GF-D8 (cell line): ENCODE measurements at places on chromosomes 3 and 15.

GRCh38 chr15:43218908-43219706 lies 1.7 kb downstream of the EPB42 start:
- DNase-seq, result no peak

DNA sequence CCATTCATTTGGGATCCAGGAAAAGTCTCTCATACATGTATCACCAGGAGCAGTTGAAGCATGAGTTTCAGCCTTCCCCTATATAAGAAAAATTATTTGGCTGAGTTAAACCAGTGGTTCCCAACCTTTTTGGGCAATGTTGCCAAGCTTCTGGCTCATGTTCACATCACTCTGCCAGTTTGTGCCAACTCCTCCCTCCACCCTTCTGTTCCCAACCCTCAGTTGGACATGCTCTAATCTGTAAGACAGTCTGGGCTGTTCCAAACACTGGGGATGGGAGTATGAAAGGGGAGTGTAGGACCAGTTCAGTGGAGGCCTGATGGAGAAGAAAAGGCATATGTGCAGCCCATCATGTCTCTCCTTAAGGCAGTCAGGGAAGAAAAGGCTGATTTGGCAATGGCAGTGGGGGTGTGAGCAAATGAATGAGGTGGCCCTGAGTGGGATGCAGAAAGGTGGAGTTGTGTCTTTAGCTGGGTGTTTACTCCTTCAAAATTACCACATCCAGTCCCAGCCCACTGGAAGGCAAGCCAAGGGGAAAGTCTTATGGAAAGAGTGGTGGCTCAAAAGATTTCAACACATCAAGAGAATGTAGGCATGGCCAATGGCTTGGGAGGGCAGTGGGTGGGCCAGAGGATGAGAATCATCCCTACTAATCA lies 32.0 kb upstream of the PRICKLE2 start:
- DNase-seq, result no peak

DNA sequence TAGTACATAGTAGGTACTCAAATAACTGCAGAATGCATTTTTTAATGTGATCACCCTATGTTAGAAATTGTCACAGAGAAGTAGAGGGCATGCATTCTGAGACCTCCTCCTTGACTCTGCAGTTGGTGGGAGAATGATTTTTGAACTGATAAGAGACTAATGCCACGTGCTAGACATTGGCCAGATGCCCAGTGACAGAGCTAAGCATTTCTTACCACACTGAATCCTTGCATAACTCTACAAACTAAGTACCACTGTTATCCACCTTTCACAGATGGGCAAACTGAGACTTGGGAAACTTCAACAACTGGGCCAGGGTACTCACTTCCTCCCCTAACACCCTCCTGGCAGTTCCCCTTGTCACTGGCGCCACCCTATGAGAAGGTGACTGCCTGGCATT lies 33.5 kb upstream of the SPATA12 start:
- peak; percentile 5 for DNase-seq

- no peak for DNase-seq
Observed at GRCh38 chr3:175198991-175199783, 340.1 kb downstream of the NAALADL2 start.

DNA sequence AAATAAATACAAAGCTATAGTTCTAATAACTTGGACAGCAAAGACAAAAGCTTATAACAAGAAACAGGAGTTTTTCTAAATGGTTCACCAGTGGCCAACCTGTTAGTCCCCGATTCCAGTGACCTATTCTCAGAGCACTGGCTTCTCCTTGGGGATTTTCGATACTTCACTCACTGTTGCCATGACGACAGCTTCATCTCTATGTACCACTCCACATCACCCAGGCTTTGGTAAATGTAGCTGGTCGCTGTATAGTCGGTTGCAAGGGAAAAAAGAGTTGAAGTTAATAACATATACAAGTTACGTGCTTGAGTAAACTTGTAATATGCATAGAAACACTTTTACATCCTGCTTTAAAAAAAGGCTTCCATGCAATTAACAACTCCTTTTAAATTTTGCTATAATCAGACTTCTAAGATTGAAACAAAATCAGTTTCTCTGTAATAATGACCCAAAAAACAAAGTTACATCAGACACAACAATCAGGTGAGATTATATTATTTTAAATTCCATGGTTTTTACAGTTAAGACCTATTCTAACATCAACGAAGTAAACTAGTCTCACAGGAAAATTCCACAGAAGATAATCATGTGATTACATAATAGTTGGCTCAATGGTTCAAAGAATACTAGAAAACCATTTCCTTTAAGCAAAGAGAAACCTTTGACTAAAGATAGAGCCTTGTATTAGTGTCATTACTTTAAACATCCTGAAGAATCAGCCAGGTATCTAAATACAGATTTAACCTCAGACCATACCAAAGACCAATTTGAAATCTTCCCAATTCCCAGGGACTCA lies 2.9 kb downstream of the CCNL1 start:
- no peak for DNase-seq

GRCh38 chr3:152910211-152910610 lies 75.3 kb downstream of the P2RY1 start:
- no peak for DNase-seq

- DNase-seq, result no peak
Observed at GRCh38 chr3:106963442-106963841, 413.8 kb upstream of the CCDC54 start.

DNA sequence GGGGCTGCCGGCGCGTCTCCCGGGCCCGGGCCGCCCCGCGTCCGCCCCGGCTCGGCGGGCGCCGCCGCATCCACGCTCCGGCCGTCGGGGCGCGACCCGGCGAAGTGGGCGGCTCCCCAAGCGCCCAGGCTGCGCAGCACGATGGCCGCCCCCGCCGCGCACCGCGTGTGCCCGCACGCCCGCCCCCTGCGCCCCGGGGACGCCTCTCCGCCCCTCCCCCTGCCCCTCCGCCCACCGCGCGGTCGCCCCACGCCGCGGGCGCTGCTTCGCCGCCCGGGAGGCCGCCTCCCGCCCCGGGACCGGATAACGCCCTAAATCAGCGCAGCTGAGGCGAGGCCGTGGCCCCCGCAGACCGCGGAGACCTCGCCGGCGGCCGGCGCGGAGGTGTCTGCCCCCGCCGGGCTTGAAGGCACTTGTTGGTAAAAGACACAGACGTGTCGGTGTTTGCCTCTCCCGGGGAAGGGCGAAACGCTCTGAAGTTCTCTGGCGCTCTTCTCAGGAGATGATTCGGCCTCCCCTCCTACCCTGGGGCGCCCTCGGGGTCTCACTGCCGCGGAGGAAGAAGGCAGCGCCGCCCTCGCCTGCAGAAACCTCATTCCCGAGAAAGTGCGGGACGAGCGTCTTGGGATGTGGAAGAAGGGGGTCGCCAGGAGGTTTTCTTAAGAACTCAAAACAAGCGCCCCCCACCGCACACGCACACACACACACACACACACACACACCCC lies at the start of gene BNC1:
Gene BNC1, minus strand, starts transcription at position 106 of the 725 bp plus-strand sequence. Its CDS starts 36 bp downstream, at position 70.
- no peak for DNase-seq

- DNase-seq, result no peak
Observed at GRCh38 chr3:33364531-33365128, 75.6 kb downstream of the UBP1 start.

- no peak for DNase-seq
Observed at GRCh38 chr3:169493521-169494141, 169.9 kb downstream of the MECOM start.

DNA sequence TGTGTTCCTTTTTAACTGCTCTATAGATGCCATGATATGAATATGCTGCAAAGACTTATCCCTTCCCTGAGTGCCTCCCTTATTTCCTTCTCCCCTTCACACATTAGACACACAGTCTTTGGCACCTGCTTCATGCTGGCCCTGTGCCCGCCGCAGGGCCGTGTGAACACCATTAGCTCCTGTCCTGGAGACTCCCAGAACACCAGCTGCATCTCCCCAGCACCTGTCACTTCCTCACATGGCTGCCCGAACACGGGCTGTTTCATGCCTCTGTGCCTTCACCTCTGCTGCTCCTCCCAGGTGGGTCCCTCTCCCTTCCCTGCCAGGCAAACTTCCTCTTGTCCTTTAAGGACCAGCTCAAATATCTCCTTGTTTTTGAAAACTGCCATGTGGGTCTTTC lies 40.5 kb upstream of the SEC13 start:
- no peak for DNase-seq

DNA sequence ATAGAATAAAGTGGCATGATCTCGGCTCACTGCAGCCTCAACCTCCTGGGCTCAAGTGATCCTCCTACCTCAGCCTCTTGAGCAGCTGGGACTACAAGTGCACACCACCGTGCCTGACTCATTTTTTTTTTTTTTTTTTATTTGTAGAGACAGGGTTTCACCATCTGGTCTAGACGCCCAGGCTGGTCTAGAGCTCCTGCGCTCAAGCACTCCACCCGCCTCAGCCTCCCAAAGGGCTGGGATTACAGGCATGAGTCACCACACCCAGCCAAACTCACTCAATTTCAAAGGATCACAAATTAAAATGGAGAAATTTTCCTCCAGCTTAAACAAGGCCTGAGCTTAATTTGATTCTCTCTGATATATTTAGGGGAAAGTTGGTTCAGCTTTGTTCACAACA lies 27.3 kb upstream of the NMB start:
- DNase-seq, result no peak

GRCh38 chr3:136141291-136141785 lies 54.8 kb downstream of the MSL2 start:
- DNase-seq, result peak; percentile 27

DNA sequence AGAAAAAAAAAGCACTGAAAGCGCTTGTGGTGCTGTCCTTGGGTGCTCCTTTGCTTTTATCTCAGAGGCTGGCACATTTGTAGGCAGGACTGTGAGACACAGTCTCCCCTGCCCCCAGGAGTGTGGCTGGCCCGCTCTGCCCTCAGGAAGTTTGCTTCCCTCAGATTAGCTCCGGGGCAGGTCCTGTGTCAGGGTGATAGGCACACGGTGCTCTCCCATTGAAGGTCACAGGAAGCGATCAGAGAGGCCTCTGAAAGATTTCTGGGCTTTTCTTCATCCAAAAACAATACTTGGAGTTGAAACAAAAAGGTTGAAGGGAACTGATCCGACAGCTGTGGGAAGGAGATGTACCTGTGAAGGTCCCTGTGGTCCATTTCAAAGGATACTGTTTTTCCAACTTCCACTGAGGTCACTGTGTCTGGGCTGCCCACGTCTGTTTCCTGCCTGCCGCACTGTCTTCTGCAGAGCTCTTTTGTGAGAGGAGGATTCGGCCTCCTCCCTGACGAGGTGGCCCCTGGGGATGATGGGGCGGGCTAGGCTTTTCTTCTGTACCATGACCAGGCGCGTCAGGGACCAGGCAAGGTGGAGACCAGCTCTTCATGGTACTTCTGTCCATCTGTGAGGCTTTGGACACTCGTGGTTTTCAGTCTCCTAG lies 330.5 kb upstream of the CTDSPL start:
- no peak for DNase-seq

GRCh38 chr3:120049881-120050539 lies 44.2 kb downstream of the GSK3B start:
- no peak for DNase-seq

GRCh38 chr3:9422712-9423424 lies 25.5 kb downstream of the SETD5 start:
- DNase-seq, result peak; percentile 84

GRCh38 chr3:171842864-171843518 lies at the start of gene TMEM212:
Gene TMEM212, plus strand, starts transcription at chr3:171843349. Its CDS starts 35 bp downstream, at chr3:171843384.
- no peak for DNase-seq

DNA sequence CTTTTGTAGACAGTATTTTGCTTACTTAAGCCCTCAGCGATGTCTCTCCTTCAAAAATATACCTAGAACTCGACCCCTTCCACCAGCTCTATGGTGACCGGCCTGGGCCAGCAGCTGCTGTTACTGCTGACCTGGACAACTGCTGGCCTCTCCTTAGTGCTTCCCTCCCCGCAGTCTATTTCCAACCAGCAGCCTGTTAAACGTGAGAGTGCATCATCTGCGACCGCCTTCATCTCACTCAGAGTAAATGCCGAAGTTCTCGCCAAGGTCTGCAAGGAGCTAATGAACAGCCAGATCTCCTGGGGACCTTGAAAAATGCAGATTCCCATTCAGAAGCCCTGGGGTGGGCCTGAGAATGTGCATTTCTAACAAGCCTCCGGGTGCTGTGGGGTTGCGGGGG lies 86.7 kb downstream of the RPLP1 start:
- no peak for DNase-seq

- DNase-seq, result no peak
Observed at GRCh38 chr3:49667701-49668413, 6.3 kb upstream of the APEH start.

- DNase-seq, result no peak
Observed at GRCh38 chr3:157585386-157585785, 82.2 kb upstream of the VEPH1 start.

DNA sequence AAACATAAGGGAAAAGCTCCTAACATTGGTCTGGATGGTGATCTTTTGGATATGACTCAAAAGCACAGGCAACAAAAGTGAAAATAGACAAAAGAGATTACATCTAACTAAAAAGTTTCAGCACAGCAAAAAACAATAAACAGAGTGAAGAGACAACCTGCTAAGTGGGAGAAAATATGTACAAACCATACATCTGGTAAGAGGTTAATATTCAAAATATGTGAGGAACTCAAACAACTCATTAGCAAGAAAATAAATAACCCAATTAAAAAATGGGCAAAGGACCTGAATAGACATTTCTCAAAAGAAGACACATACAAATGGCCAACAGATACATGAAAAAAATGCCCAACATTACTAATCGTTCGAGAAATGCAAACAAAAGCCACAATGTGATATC lies 19.0 kb upstream of the NR1I2 start:
- DNase-seq, result no peak

DNA sequence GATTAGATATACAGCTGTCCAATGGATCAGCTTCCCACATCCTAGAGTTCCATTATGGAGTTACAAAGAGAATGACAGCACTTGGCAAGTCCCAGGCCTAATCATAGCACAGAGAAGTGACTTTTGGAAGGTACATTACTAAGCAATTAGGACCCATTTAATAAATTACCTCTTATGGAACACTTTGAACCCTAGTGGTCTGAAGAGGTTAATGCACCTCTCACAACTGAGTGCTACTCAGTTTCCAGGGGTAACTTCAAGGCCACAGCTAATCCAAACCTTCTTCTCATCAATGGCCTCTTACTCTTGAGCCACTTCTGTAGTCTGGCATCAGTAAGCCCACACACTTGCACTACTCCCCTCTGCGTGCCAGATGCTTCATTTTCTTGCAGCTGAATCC lies 34.9 kb upstream of the MEIS2 start:
- no peak for DNase-seq

- no peak for DNase-seq
Observed at GRCh38 chr3:125381314-125381713, 6.2 kb upstream of the ZNF148 start.

DNA sequence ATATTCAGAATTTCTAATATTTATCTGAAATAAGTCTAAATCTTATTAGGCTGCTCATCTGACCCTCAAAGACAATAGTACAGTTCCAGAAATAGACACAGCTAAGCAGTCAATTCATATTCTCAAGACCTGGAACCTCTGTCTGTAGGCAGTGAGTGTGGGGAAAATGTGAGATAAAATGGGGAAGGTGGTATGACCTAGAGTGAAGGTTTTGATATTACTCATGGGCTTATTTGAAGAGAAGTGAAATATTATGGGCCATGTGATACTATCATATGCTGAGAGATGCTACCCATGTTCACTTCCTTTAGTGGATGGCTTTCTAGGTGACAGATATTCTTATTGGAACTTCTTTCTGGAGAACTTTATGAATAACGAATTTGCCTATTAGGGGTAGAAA lies 33.5 kb downstream of the TGFBR2 start:
- DNase-seq, result no peak

GRCh38 chr15:32685576-32685975 lies 32.2 kb upstream of the GREM1 start:
- no peak for DNase-seq
